ENCODE measurements at places on chromosomes 3 and 15.

DNA sequence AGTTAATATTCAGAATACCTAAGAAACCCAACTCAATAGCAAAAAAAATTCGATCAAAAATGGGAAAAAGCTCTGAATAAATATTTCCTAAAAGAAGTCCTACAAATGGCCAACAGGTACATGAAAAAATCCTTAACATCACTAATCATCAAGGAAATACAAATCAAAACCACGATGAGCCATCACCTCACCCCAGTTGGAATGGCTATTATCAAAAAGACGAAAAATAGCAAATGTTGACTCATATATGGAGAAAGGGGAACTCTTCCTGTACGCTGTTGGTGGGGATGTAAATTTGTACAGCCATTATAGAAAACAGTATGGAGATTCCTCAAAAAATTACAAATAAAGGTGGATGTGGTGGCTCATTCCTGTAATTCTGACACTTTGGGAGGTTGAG, 29.6 kb upstream of the SGO1 start:
- DNase-seq = no peak

DNA sequence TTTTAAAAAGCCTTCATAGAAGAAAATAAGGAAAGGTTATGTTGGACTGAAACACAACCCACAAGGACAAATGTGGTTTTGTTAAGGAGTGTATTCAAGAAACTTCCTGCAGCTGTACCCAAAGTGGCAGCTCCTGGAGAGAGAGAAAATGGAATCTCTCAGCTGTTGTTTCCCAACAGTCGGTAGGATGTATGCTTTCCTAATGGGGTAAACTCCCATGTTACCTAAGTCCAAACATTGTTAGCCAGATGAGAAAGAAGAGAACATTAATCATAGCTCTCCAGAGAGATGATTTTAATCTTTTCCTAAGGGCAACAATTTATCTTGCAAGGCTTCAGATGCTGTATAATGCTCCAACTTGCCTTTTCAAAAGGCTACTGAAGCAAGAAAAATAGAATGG, 22.6 kb upstream of the TEX9 start:
- no peak for DNase-seq

DNA sequence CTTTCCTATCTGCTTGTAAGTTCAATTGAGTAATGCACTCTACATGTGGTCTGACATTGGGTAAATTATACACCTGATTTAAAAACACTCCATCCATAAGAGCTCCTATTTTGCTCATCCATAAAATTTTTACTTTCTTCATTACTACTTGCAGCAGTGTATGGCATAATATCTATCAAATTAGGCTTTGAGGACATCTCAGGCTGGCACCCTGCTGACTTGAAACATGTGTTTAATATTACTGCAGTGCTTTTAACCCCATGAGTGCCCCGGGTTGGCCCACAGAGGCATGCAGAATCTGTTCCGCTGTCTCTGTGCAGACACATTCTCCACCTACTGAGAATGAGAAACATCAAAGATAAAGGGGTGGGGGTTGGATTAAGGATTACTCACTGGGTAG, 249.9 kb upstream of the DNAJC19 start:
- no peak for DNase-seq

DNA sequence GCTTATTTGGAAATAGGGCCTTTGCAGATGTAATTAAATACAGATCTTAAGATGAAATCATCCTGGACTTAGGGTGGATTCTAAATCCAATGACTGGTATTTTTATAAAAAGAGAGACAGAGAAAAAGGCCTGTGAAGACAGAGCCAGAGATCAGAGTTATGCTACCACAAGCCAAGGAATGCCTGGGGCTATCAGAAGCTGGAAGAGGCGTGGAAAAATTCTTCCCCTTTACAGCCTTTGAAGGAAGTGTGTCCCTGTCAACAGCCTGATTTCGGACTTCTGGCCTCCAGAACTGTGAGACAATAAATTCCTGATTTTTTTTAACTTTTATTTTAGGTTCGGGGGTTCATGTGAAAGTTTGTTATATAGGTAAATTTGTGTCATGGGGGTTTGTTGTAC, 154.1 kb upstream of the CADPS start:
- no peak for DNase-seq

DNA sequence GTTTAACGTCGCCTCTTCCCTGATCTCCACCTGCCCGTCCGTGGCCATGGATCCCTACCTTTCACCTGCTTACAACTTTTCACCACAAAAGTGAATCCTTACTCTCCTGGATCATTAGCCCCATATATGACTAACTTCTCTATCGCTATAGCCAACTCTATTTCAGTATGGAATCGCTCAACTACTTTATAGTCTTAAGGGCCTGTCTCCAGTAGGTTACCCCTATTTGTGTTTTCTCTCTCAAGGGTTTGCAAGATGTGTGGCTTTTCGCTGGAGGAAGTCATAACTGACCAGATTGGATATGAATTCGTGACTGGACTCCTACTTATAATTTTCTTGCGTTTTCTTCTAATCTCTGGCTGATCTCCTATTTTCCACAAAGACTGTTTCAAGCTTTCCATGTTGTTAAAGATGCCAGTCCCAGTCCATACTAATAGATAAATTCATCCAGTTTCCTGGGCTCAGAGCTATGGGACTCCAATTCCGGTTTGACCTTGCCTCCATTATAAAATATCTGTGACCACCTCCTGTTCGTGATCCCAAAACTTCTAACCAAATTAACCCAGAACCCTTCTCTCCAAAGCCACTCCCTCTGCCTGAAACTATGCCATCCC, 1.3 kb upstream of the STAG1 start:
- no peak for DNase-seq

GRCh38 chr3:171293142-171293782, 166.9 kb downstream of the TNIK start:
- DNase-seq = no peak

DNA sequence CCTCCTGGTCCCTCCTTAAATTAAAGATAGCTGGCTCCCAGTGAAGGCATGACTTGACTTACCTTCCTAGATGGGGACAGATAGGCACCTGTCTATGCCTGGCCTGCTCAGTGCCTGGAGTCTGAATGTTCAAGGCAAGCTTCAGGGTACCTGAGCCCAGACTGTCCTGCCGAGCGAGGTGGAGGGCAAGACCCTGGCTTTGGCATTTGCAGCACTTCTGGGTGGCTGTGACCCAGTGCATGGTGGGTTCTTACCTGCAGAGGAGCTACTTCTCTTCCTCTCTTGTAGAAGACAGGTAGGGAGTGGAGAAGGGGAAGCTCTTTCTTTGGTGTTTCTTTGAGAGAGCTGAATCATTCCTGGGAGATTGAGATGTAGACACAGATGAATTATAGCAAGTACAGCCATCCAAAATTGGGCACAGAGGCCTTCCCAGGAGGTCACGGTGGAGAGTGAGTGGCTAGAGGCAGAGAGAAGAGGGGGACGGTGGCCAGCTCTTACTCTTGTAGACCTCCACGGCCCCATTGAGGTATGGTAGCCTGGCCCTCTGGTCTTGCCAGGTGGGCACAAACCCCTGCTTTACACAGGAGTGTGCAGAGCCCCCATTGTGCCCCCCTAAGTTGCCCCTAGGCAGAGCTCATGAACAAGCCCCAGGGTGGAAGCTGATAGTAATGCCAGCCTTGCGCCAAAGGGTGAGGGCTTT, 402.5 kb upstream of the TPM1 start:
- no peak for DNase-seq

DNA sequence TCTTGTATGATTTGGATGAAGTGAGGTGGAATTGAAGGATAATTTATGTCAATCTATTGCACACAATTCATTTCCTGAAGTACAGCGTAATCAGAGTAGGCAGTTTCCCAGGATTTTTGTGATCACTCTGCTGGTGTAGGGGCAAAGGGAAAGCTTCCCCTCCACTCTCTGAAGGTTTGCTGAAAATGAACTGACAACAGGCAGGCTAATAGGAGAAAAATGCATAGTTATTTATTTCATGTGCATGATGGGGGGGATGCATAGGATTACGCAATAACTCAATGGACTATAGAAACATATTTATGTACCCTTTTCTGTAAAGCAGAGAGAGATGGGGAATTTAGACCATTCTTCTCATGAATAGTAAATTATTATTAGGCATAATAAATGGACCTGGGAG, 872.9 kb downstream of the NAALADL2 start:
- no peak for DNase-seq

- DNase-seq = no peak
These were observed 23.3 kb upstream of the FSTL1 start for GRCh38 chr3:120473896-120474675.

- no peak for DNase-seq
These were observed 50.2 kb downstream of the CA12 start for GRCh38 chr15:63331456-63331855.

- DNase-seq = no peak
These were observed 96.8 kb downstream of the SLMAP start for GRCh38 chr3:57852896-57853295.

GRCh38 chr3:45992133-45992729, 3.4 kb downstream of the FYCO1 start:
- DNase-seq = no peak

- no peak for DNase-seq
These were observed 32.1 kb upstream of the RGMA start for GRCh38 chr15:93121107-93121506.

DNA sequence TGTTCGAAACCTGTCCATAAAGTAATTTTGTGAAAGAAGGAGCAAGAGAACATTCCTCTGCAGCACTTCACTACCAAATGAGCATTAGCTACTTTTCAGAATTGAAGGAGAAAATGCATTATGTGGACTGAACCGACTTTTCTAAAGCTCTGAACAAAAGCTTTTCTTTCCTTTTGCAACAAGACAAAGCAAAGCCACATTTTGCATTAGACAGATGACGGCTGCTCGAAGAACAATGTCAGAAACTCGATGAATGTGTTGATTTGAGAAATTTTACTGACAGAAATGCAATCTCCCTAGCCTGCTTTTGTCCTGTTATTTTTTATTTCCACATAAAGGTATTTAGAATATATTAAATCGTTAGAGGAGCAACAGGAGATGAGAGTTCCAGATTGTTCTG, 44.4 kb downstream of the AGTR1 start:
- DNase-seq = no peak

- no peak for DNase-seq
These were observed 82.2 kb downstream of the C3orf70 start for GRCh38 chr3:185070491-185071286.

DNA sequence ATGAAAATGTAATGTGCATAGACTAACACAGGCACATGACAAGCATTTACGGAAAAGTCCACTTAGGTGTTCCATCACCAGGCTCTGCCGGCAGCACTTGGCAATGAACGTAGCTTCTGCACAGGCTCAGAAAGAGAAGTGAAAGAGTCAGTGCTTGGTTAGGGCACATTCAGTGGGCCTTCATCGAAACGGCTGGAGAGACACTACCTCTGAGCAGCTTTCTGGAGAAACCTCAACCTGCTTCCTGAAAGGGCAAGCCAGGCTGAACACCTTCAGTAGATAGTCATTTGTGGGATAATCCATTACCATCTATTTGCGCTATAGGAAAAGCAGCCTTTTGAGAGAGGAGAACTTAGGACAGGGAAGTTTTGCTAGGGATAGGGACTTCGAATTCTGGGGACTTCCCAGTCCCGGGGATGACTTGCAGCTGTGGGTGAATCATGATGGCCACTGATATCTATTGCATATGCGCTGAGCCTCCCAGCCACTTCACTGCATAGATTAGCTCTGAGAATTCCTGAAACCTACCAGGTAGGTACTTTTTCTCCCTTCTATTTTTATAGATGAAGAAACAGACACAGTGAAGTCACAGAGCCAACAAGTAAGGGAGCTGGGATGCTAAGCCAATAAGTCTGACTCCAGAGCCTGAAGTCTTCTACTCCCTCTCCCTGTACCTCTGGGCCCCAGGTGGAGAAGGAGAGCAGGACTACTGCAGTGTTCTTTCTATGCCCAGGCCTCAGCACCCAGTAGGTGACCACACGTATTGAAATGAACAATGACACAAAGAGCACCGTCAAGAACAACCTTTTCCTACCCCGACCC, 4.2 kb upstream of the SH2D7 start:
- DNase-seq = no peak

DNA sequence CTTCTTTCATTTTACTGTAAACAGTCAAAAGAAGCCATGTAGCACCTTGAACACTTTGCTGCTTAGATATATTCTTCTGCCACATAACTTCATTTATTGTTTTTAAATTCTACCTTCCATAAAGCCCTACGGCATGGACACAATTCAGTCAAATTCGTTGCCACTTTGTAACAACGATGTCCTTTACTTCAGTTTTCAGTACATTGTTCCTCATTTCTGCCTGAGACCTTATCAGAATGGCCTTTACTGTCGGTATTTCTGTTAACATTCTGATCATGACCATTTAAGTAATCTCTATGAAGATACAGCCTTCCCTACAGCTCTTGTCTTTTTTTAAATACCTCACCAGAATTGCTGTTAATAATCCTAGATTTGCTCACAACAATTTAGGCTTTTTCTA, 466.9 kb downstream of the NAALADL2 start:
- no peak for DNase-seq

GRCh38 chr15:39508536-39508935, 72.3 kb upstream of the THBS1 start:
- no peak for DNase-seq

GRCh38 chr15:72358650-72359171, 17.1 kb downstream of the HEXA start:
- DNase-seq = no peak

GRCh38 chr15:101614001-101614585, 38.1 kb downstream of the TM2D3 start:
- no peak for DNase-seq

DNA sequence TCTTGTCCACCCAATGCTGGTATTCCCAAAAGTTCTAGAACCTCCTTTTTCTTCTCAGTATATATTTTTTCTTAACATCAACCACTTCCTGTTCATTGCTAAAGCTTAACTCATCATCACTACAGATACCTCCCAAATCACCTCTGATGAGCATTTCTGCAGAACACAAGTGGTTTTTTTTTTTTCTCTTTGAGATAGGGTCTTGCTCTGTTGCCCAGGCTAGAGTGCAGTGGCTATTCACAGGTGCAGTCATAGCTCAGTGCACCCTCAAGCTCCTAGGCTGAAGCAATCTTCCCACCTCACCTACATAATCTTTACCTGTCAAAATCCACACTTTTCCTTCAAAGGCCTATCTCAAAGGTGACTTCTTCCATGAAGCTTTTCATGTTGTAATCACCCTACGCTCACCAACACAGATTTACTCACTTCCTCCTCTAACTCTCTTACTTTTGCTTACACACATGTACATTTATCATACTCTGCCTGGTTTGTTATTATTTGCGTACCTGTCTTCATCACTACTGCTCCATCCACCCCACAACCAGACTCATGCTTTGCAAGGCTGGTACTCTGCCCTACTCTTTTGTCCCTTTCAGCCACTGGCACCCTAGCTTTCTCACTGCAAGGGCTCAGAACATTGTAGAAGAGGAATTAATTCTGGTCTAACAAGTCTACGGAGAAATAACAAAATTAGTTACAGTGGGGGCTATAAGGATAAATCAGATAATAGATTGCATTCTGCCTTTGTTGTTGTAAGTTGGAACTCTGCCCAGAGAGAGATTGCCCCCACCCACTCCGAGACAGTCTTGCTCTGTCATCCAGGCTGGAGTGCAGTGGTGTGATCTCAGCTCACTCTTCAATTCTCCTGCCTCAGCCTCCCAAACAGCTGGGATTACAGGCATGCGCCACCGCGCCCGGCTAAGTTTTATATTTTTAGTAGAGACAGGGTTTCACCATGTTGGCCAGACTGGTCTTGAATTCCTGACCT, 27.5 kb downstream of the HERC1 start:
- DNase-seq = no peak

GRCh38 chr3:157427901-157428300, 8.7 kb upstream of the PTX3 start:
- DNase-seq = no peak

- no peak for DNase-seq
These were observed 53.4 kb downstream of the NUDT16 start for GRCh38 chr3:131435000-131435399.

Measured in substantia nigra (tissue), 51 donors.